Epithelial cell of proximal tubule (primary cell): ENCODE measurements at places on chromosomes 13 and 19. TPM values are rescaled to one million over a fixed set of nuclear protein-coding genes. Genes with fewer than 3 reads are reported as not detected.

DNA sequence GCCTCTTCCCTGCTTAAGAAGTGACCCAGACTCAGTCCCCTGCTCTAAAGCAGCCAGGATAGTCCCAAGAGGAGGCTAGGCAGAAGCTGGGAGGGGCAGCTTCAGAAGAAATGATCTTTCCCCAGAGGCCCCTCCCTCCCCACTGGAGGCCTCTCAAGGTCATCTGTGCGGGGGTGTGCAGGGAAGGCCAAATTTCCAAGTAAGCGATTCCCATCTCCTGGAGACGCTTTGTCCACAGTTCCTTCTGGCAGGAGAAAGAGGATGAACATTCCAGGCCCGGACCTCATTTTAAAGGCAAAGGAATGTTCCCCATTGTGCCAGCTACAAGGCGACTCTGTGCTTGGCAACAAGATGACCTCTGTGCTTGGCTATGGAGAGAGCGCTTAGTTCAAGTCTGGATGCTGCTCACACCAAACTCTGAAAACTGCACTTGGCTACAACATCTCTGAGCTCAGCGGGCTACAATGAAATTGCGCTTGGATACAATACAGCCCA, 23.5 kb downstream of the COL5A3 start:
- DNase-seq: no peak

- no peak for DNase-seq
These were observed 1.0 kb upstream of the ZNF529 start for GRCh38 chr19:36573895-36574720.

GRCh38 chr19:52536448-52536800, 9.0 kb downstream of the ZNF808 start:
- DNase-seq: no peak

- DNase-seq: no peak
These were observed 34.1 kb upstream of the GAS6 start for GRCh38 chr13:113897966-113898365.

DNA sequence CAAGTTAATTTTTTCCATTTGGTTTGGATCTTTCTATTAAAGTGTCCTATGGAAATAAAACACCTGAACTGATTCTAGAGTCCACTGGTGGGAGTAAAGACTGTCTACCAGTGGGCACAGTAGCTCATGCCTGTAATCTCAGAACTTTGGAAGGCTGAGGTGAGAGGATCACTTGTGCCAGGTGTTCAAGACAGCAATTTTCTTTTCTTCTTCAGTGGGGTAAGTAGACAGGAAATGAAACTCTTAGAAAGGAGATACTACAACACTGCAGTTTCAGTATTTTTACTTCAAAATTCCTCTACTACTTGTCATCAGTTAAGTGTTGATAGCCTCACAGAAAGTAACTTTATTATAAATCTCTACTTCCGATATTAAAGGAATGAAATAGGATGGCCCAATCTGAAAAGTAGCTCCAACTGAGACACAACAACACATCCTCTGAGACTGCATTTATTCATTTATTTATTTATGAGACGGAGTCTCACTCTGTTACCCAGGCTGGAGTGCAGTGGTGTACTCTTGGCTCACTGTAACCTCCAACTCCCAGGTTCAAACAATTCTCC, 26.3 kb downstream of the DNMT1 start:
- no peak for DNase-seq

DNA sequence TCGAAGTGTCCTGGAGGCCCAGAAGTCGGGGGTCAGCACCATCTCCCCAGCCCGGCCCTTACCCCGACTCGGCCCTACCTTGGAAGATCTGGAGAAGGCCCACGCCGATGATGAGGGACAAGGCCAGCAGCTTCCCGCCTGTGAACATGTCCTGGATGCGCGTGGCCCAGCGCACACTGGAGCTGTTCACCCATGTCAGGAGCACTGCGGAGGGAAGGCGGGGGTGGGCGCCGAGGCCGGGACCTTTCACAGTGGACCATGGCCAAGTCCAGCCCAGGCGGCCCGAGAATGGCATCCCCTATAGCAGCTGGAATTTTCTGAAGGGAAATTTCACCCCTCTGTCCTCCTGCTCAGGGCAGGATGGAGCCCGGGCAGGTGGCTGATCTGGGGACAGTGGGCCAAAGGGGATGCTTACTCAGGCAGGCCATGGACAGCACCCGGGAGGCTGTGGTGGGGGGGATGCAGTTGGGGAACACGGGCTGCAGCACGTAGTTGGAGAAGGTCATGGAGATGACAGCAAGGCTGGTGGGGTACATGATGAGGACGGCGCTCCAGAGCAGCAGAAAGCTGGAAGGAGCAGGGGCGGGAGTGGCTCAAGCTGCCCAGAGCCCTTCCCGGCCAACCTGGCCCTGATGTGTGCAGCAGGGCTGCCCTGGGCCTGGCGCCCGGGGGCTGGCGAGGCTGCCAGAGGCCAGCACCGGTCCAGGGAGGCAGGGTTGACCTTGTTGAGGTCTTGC, 13.0 kb downstream of the SLC7A10 start:
- no peak for DNase-seq

DNA sequence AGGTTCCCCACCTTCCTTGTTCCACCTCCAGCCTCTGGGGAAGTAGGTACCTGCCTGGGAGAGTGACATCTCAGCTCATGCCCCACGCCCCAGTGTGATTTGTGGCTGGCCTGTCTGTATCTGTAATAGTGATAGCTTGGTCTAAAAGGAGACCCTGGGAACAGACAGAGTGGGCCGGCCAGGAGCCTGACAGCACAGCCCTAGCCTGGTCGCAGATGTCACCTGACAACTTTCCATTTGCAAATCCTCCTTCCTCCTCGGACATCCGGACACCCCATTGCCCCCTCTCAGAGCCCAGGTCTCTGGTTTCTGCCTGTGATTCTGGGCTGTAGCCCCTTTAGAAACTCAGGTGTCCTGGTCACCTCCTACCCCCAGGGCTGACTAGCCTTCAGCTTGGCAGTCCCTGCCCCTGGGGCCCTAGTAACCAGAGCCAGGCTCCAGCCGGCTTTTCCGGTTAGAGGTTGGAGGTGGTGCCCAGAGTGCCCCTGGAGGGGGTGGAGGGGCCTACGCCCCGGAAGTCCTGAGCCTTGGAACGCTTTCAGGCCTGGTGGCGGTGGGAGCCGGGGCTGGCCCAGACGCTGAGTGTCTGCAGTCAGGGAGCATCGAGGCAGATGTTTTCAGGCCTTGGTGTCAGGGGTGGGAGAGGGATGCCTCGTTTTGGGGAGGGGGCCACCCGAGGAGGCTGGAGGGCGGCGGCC, 6.5 kb downstream of the LRRC8E start:
- DNase-seq: no peak

DNA sequence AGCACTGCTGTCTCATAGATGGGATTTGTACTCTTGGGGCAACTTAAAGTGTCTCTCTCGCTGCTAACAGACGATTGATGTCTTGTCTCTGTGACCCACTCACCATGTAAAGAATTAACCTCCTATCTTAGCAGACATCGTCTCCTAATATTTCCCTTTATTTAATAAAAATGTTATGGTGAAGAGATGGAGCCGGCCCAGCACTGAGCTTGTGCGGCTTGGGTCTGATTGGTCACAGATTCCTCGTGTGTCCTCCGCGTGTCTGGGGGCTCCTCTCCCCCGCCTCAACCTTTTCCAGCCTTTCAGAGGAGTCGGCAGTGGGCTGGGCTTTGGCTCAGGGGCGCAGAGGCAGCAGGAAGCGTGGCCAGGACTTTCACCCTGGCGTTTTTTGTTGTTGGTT, 13.2 kb upstream of the CRTC1 start:
- no peak for DNase-seq

Gene CACNA1A
- 0.07 and 0.98 TPM in 2 replicates for total RNA-seq

DNA sequence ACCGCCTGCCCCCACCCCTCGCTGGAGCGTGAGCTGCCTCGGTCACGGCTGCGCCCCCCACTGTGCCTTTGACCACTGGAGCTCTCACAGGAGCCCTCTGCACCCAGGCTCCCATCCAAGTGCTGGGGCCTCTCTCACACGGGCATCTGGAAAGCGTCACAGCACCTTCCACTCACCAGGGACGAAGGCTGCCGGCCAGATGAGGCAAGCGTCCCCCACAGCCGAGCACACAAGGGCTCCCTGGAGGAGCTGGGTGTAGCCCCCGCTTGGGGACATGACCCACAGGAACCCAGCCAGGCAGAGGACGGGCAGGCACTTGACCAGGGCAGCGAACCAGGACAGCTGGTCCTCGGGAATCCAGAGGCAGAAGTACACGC, 560 bp downstream of the TMEM86B start:
- no peak for DNase-seq

DNA sequence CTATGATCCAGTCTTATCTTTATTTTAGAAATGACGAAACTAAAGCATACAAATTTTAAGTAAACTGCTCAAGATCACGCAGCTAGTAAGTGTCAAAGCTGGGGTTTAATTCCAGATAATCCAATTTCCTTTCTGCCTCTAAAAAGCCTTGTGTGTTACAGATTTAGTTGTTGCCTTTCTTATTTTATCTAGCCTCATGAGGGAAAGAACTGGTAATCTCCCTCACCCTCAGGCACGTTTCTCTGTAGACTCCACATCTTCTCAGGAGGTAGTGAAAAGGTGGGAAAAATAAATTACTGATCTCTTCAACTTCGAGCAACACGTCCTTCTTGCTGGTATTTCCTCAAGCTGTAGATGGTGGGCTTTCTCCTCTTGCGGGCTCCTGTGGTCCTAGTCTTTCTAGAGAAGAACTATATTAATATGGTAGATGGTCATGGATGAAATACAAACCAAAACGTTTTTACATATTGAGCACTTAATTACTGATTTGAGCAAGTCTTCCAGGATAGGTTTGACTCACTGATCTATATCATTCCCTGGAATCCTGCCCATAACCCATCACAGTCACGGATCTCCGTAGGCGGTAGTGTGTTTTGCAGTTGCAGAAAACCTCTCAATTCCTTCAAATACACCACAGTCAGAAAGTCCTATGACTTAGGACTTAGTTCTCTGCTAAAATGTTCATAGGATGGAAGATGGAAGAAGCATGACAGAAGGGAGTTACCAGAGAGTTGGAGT, 519.5 kb downstream of the DCT start:
- no peak for DNase-seq
